ENCODE measurements at places on chromosomes 6 and 20.

DNA sequence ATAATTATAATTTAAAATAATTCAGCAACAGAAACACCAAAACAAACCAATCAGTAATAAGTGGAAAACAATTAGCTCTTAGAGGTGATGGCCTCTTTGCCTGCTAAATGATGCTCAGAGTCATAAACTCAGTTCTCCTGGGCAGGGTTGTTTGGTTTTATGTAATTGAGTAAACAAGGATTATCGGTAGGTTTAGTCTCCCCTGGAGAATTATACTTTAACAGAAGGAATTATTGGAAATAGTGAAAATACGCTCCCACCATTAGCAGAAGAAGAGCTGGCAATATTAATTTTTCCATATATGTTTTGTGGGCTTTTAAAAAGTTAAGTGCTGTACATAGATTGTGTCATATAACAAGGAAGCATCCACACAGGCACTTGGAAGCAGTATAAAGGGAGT is 27.0 kb downstream of the CAP2 start:
- no peak for DNase-seq

DNA sequence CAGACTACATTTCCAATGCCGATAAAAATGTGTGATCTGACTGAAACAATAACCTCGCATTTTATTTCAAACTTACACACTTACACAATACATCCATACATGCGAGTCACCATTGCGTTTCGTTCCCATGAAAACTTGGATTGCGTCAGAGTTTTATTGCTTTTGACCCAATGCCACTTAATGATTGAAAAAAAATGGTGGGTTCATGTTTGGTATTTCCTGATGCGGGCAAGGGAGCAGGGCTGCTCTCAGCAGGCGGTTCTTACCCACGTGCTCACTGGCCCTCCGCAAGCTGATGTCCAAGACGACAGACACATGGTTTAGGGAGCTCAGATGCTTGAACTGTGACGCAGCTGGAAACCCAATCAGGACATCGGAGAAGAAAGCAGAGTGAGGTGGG is 281.0 kb upstream of the SULF2 start:
- DNase-seq, result no peak

GRCh38 chr20:60317401-60317800 is 359.2 kb downstream of the CDH26 start:
- DNase-seq, result no peak

DNA sequence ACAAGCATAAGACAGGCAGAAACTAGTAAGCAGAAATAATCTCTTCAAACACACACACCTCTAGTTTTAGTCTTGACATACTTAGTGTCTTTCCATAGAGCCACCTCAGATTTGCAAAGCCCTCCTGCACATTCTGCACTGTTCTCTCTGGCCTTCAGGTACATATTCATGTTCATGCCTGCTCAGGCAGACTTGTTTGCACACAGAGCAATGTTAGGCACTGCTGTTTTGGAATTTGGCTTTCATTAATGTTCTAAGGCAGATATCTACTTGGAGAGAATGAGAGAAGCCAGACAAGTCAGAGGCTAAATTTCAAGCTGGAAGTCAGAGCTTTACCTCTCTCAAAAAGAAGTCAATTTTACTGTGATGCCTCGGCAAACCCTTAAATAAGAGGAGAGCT is 21.3 kb upstream of the DST start:
- DNase-seq, result no peak

GRCh38 chr6:42962502-42963178 is 2.1 kb downstream of the GNMT start:
- DNase-seq, result no peak

GRCh38 chr6:18261877-18262276 is 2.5 kb downstream of the DEK start:
- DNase-seq, result no peak

DNA sequence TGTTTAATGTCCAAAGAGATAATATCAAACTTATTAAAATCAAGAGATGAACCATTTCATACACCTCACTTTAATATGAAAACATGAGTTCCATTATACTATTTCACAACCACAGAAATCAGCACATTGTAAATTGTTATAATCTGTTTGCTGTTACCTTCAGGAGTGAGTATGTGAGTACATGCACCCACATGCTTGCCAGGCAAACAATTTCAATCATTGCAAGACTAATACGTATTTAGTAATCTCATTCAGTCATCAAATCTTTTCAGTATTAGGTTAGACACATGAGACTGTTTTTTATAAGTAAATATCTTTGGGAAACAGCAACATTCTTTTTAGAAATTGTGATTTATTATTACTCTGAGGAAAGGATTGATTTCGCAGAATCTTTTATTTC is 9.3 kb upstream of the EPM2A start:
- DNase-seq, result no peak

- DNase-seq, result no peak
Observed at GRCh38 chr6:107510108-107510507, 20.2 kb downstream of the SOBP start.

DNA sequence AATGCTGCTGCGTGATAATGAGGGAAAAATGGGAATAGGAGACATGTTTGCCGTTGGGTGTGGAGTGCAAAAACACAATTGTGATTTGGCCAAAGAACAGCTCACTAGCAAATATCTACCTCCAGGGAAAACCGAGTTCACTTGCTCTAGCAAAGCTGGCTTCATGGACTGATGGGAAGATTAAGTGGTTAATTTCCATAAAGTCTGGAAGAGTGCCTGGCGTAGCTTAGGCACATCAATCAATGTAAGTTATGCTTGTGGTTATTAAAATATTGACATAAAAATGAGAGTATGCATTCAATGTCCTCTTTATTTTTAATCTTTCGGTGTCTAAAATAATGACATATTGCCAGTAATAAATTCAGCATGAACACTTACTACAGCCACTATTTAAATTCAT is 267.5 kb downstream of the SMOC2 start:
- DNase-seq, result no peak
